ENCODE measurements at places on chromosomes 4 and X.

DNA sequence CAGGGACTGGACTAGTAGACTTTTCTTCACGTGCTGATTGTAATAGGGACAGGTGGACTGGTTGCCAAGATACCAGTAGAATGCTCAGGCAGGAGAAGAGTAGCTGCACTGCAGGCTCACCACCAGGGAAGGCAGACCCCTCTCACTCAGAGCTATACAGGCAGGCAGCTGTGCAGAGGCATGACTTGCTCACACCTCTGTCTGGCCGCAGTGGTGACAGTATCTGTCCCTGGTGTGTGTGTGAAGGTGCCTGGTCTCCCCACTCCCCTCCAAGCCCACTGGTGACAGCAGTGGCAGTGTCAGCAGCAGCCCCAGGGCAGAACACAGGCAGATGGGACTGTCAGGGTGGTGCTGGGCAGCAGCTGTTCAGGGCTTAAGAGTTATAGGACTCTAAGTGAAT is 140.7 kb downstream of the RPS6KA6 start:
- no peak for DNase-seq

DNA sequence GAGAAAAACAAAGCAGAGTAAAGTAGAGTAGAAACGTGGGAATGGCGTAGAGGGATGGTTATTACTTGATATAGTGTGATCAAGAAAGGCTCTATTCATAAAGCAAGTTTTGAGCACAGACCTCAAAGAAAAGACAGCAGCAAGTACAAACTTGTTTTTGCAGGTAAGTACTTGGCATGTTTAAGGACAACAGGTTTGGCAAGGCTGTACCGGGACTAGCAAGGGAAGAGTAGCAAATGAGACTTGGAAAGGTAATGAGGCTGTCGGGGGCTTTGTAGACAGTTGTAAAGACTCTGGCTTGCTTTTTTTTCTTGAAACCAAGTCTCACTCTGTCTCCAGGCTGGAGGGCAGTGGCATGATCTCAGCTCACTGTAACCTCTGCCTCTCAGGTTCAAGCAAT is 40.9 kb downstream of the NEK1 start:
- no peak for DNase-seq

GRCh38 chr4:128488055-128488705 is 200.6 kb upstream of the PGRMC2 start:
- no peak for DNase-seq

DNA sequence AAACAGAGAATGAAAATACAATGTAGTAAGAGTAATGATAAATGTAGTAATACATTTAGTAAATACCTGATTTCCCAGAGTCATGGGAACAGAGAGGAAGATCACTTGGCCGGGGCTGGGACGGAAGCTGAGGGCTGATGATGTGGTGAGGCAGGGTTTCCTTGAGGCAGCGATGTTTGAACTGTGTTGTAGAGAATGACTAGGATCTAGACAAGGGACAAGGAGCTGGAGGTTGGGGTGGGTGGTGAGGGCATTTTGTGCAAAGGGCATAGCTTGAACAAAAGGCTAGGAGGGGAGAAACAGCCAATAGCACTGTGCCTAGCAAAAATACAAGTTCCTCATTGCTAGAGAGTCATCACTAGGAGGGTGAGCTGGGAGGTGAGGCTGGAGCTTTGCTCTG is 64.3 kb upstream of the RAPGEF2 start:
- DNase-seq = no peak

DNA sequence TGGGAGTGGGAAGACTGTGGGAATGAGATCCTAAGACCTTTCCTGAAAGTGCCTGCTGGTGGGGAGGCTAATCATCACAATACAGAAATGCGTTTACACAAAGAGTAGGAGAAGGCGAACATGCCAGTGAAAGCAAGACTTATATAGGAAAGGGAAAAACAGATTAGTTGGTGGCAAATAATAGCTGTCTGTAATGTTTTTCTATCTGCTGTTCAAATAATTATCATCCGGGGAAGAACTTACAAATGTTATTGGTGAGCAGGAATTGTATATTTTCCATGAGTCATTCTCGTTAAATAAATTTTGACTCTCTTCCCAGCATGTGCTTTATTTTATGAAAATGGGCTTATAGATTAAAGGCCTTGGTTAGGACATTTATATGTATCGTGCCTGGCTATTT is 196.5 kb downstream of the ARHGAP10 start:
- no peak for DNase-seq

DNA sequence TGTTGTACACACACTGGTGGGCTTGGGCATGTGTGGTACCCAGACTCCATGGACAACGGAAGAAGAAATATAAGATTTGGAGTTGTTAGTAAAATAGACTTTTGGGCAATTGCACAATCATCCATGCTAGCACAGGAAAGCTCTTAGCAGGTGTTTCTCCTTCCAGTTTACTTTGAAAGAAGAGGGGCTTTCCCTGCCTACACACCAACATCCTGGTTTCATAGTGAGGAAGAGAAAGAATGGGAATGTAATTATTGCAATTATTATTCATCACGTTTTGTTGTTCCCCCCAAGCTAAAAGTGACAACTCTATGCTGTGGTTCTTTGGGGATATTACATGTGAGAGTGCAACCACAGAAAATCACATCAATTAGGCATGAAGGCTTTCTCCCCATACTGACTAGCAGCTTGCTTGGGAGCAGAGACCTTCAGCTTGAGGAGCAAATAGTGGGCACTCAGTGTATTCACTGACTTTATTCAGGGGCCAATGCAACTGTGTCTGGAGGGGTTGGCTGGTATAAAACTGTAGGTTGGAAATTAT is 57.2 kb upstream of the PUDP start:
- DNase-seq = no peak

DNA sequence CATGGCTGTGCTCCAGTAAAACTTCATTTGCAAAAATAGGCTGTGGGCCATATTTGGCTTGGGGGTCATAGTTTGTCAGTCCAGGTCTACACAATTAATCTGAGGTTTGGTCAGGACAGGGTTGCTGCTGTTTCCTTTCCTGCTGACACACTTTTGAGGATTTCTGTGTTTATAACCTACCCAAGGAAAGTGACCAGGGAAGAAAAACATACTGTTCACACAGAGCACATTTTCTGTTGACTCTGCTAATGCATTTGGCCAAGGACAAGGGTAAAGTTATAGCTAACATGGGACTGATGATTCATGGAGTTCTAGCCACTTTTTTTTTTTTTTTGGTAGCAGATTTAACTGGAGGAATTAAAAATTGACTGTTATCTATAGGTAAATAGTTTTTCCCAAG is 43.9 kb upstream of the GEMIN8 start:
- no peak for DNase-seq

DNA sequence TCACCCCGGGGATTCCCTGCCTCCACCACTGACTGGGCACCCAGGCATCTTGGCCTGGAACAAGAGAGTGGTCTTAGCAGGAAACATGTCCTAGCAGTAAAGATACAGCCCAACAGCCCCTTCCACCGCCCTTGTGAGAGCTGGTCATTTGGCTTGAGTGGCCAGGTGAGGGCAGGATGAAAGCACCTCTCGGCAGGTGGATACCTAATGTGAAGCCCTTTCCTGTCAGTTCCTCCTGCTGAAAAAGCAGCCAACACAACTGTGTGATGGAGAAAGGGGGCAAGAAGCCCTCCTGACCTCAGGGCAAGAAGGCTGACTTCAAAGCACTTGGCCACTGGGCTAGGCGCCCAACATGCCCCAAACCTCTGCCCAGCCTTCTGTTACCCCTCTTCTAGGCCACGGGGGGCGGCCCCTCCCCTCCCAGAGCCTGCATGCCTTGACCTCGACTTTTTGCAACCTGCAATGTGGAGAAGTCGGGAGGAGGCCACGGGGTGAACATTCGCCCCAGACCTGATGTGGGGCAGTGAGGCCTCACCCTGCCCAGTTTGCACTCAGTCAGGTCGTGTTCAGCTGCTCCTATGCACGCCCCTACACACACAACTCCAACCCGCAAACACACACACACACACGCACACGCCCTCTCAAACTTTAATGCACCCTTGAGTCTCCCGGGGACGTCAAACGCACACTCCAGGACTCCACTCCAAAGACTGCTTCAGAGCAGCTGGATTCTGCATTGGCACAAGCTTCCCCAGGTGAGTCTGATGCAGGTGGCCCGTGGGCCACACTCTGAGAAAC is 1.1 kb downstream of the LGI2 start:
- no peak for DNase-seq

GRCh38 chr4:168713253-168713652 is 216.4 kb downstream of the PALLD start:
- no peak for DNase-seq

DNA sequence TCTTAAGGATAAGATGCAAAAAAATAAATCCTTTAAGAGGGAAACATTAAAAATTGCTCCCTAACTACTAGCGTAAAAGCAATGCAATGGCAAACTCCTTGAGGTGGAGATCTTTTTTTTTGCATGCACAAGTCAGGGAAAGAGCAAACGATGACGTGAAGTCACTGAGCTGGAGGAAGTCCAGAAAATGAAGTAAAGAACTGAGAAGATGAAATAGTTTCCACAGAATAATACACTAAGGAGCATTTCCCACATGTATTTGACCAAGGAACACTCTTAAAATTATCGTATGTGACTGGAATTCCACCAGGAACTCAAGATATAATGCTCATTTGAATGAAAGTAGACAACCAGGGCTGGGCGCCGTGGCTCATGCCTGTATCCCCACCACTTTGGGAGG is 21.0 kb upstream of the DOCK11 start:
- DNase-seq = no peak

GRCh38 chrX:15606136-15606535 is 5.4 kb upstream of the ACE2 start:
- no peak for DNase-seq

DNA sequence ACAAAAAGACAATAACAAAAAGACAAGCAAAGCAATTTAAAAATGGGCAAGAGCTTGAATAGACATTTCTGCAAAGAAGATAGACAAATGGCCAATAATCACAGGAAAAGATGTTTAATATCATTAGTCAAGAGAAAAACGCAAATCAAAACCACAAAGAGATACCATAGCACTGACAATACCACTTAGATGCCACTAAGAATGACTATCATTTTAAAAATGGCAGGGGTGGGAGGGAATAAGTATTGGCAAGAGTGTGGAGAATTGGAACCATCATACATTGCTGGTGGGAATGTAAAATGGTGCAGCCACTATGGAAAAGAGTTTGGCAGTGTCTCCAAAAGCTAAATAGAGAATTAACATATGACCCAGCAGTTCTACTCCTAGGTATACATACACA is 15.1 kb upstream of the EXOC1 start:
- no peak for DNase-seq

DNA sequence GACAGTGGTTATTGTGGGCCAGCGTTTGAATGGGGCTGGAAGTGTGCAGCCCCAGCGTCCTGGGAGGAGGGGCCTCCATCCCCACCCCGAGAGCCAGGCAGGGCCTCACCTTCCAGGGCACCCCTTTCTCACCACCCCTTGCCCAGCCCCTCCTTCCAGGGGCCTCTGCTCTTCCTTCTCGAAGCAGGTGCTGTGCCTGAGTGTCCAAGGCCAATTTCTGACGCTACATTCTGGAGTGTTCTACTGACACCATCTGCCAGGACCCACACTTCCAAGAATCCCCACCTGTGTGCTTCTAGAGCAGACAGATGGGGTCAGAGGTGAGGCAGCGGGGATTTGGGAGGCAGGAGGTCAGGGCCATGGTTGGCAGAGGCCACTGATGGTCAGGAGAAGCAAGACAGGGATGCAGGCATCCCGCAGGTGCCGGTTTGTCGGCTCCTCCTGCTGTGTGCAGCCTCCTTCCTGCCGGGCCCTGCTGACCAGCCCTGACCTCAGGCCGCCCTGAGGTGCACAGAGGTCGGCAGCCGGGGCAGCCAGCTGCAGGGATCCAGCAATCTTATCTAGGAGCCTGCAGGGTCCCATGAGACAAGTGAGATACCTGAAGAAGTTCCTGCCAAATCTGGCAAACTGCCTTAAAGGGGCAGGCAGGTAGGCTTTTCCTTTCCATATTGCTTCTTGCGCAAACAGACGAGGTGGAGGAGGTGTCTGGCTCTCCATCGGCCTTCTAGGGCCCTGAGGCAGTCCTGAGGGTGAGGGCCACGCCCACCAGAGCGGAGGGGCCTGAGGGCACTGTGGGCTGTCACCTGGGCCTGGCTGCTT is 18.8 kb downstream of the MSANTD1 start:
- no peak for DNase-seq

- no peak for DNase-seq
Measured at GRCh38 chr4:15327311-15328298, 100.2 kb upstream of the C1QTNF7 start.

- DNase-seq = no peak
Measured at GRCh38 chr4:82172186-82172585, 201.6 kb downstream of the HNRNPD start.

DNA sequence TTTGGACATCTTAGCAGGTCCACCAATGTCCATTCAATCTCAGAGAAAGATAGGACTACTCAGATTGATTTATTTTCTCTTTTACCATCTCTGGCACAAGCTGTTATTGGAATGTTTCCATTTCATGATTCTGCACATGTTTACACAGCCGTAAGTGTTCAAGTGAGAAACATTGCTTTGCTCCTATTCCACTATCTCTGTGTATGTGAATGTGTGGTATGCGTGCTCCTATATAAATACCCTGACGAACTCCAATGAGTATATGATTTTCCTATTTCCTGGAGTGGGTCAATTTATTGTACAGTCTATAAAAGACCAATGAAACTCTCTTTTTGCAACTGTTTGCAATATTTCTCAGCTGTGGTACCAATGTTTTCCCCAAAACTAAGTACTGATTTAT is 221.0 kb upstream of the GALNT7 start:
- DNase-seq = no peak

GRCh38 chr4:115152081-115152480 is 38.7 kb upstream of the NDST4 start:
- no peak for DNase-seq

DNA sequence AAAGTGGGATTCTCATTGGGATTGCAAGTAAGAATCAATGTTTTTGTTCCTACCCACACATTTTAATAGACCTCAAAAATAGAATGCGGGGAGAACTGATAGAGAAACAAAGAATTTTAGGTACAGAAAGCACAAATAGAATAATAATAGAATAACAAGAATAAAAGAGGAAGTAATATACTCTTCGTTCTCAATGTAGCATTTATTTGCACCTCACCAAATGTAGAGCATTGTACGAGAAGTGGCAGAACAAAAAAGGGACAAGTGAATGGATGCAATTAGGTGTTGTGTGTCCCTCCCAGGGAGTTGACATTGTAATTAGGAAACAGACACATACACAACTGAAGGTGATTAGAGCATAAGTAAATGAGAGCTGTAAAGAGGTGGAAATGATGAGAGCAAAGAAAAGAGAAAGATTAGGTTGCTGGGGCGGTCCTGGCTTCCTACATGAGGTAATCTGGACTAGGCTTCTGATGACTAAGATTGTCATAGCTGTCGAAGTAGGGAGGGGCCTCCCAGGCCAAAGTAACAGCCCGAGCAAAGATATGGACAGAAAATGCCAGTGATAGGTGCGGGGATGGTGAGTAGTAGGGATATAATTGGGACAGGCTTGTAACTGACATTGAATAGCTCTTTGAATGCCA is 10.4 kb downstream of the RAB9A start:
- DNase-seq = no peak

- no peak for DNase-seq
Measured at GRCh38 chr4:52358883-52359321, 300.2 kb downstream of the USP46 start.

GRCh38 chr4:52588771-52589591 is 70.1 kb downstream of the USP46 start:
- no peak for DNase-seq

- DNase-seq = no peak
Measured at GRCh38 chr4:80311130-80311529, 24.4 kb upstream of the CFAP299 start.
